ENCODE measurements at places on chromosomes 11 and 22. TPM values are rescaled to one million over a fixed set of nuclear protein-coding genes. Genes with fewer than 3 reads are reported as not detected.

Gene DNHD1
- total RNA-seq = 18.2 TPM

Gene FOLR1
- not detected for total RNA-seq

Gene NPAS4
- total RNA-seq = not detected

DNA sequence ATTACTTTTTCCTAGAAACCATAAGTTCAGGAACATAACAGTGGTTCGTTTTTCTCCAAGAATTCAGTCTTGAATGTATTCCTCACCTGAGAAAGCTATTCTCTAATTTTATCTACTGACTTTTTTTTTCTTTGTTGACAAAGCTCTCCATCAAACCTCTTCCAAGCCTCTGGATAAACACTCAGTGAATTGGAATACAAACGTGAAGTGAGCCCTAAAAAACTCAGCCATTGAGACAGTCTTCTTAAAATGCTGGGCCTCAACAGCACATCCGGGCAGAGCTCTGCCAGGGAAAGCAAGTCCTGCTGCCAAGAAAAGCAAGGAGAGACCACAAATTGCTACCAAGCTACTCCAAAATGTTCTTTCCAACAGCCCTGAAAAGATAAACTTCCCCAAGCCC, 7.7 kb upstream of the SLC1A2 start:
- H3K27me3 ChIP-seq = peaks cover 42% of the 10 kb centered on the region
- no peaks in the 10 kb centered on the region for H3K36me3 ChIP-seq
- no peak for DNase-seq

DNA sequence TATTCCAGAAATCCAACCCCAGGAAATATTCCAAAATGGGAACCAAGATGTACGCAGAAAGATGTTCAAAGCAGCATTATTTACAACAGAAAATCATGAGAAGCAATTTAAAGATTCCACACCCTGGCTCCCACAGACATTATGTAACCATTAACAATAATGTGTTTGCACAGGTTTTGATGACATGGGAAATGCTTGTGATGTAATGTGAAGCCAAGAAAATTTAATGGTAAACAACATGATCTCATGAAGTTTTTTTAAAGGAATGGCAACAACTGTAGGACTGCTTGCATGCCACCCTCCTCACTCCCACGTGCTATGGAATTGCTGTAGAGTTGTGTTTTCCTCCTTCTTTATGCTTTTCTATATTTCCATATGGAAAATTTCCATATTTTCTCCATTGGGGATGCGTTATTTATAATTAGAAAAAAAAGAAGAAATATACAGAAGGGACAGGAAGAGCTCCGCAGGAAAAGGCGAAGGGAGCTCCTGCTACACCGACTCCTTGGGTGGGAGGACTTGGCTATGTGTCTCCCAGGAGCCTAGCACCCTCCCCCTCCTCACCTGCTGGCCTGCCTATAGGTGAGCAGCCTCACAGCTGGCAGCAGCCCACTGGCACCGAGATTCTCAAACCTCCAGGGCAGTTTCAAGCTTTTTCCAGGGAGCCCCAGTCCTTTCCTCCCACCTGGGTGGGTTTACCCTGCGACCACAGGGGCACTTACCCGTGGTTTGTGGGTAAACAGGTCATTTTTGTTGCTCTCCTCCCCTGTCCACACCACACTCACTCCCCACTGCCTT, 20.9 kb downstream of the LRFN4 start:
- no peak for DNase-seq
- peaks cover 15% of the 10 kb centered on the region for H3K4me1 ChIP-seq
- H3K27me3 ChIP-seq = peaks cover 3% of the 10 kb centered on the region
- H3K4me3 ChIP-seq = no peak overlapping the region
- H3K27ac ChIP-seq = no peak overlapping the region
- H3K36me3 ChIP-seq = no peaks in the 10 kb centered on the region

DNA sequence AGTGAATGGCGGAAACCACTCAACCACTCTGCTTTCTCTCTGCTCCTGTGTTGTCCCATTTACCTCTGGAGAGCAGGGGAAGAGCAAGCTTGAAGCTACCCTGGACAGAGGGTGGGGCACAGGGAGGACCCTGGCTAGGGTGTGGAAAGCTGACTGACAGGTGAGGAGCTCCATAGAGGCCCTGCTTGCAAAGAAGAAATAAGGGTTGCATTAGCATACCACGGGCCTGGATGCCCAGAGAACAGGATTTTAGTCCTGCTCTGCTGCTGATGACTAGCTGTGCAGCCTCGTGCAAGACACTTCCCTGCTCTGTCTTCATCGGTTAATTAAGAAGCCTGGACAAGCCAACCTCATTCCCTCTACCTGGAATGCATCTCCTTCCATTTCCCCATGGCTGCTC, 135.0 kb downstream of the BUD13 start:
- no peak overlapping the region for H3K4me3 ChIP-seq
- H3K27ac ChIP-seq = no peak overlapping the region
- no peak for DNase-seq
- no peaks in the 10 kb centered on the region for H3K4me1 ChIP-seq
- no peaks in the 10 kb centered on the region for H3K36me3 ChIP-seq
